ENCODE measurements at places on chromosomes 11 and 22.

GRCh38 chr11:83350187-83350586 is 64.0 kb upstream of the CCDC90B start:
- no peak for DNase-seq

- no peak for DNase-seq
These were observed 25.8 kb upstream of the DAGLA start for GRCh38 chr11:61654397-61654829.

DNA sequence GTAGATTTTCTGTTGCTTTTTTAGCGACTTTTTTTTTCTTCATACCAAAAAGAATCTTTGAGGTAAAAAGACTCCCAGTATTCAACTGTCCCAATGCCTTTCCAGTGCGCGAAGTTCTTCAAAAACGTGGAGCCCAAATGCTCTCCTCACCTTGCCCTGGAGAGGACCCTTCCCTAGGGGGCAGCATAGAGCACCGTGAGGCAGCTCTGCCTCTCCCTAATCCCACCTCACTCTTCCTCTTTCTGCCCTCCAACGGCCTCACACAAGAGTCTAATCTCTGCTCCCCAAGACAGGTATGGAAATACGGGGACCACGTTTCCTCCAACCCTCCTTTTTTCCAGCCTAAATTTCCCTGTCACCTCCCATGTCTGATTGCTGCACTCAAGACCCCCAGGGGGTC is 117.5 kb upstream of the ALX4 start:
- no peak for DNase-seq

DNA sequence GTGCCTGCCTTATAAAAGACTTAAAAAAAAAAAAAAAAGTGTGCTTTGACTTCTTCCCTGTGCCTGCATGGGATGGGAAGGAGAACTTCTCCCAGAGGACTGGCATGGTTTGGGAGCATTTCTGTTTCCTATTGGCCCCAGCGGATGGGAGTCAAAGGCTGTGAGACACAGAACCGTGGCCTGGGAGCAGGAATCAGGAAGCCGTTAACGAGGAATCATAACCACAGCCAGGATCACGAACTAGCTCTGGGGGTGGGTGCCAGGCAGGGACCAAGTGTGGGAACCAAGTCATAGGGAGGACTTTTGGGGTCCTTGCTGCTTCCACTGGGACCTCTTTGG is 526 bp downstream of the C1QTNF6 start:
- no peak for DNase-seq

DNA sequence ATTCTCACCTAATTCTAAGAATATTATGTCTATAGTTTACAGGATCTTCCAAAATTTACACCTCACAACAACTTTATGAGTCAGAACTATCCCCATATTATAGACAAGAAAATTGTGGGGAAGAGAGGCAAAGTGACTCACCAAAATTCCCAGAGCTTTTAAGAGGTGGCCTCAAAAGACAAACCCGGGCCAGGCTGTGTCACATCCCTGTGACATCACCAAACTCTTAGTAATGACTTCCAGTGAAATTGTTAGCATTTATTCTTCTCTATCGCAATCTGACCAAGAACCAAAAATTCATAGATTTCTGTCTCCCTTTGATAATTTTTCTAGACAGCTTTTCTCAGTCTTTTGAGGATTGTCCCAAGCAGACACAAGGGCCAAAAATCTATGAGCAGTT is 134.3 kb downstream of the SNX19 start:
- no peak for DNase-seq

GRCh38 chr22:19809741-19810140 is 44.9 kb downstream of the GNB1L start:
- DNase-seq = no peak

DNA sequence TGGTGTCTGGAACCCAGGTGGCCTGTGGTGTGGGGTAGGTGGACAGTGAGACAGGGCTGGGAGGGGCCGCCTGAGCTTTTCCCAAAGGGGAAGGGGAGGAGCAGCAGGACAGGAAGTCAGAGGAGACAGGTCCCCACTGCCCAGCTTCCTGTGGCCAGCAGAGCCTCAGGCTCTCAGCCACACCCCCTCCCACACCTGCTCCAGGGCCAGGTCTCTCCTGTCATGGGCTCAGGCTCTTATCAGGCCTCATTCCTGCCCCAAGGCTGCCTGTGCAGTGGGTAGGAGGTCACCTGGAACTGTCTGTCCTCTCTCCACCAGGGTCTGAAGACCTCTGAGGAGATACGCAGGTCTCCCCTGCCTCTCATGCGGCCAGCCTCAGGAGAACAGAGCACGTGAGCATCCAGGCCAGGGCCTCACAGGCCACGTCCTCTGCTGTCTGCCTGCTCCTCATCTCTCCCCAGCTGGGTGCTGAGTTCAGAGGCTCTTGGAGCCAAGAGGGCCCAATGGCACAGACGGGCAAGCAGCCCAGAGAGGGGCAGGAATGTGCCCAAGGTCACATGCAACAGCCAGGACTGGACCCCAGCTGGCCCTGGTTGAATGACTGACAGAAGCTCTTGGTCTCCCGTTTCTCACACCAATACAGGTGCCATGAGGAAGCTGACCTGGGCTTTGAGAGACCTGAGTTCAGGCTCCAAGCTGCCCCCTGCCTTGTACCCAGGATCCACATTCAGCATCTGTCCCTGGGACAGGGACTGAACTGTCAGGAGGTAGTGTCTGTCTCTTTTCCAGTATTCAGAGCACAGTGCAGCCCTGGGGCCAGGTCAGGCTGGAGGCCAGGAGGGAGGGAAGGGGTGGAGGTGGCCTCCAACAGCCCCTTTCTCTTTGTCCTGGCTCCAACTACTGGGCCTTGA is 16.7 kb downstream of the STARD10 start:
- no peak for DNase-seq
